Hematopoietic multipotent progenitor cell treated with erythropoietin and hydrocortisone succinate and interleukin-3 and kit ligand, for 8 days (in vitro differentiated cells): ENCODE measurements at places on chromosomes 5 and 9.

DNA sequence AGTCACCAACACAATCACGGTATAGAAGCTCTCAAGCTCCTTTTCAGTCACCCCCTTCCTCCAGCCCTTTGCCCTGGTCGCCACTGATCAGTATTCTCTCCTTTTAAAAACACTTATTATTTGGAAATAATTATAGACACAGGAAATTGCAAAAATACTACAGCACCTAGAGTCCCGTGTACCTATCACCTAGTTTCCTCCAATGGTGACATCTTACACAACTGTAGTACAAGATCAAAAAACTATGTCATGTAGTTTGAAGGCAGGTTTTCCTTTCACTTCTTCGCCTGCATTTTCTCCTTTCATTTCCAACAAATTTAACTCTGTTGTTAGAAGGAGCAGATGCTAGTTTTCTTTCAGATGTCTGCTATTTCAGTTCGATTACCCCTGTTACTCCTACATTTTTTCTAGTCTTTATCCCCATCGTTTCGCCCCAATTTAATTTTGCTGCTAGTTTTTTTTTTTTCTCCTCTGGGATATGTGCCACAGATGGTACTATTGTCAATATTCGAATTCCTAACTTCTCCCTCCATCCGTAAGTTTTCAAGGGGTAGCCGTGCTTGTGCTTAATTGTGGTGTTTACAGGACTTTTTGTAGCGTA is 612 bp upstream of the ATG10 start:
- DNase-seq = peak; percentile 52

DNA sequence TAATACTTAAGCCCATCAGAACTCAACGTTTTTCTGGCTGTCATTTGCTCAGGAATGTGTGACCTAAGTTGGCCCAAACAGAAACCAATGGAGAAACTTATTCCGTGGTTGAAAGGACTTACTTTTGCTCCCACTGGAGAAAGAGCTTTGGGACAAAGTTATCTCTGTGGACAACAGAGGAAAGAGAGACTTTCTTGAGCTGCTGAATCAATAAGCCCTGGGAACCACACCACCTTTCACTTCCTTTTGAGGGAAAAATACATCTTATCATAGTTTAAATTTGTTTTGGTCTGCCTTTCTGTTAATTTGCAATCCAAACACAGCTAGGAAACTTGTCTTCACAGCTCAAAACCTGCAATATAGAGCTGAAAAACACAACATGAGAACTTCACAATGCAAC is 62.8 kb upstream of the VCAN start:
- DNase-seq = no peak

- DNase-seq = no peak
Measured at GRCh38 chr5:135587721-135588663, 9.2 kb upstream of the CXCL14 start.

DNA sequence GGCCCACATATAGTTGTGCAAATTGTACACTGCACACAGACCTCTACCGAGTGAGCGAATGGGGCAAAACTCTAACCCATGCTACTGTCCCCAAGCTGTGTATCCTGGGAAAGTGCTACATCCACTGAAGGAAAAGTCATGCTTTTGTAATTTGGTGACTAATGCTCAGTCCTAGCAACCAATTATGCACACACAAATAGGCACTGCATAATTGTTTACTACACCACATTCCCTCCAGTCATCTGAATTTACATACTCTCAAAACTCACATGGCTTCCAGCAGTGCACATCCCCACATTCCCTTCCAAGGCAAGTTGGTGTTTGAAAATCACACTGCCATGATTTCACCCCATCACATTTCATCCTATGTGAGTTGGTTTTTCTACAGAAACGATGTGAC is 125.9 kb upstream of the OSMR start:
- no peak for DNase-seq

- peak; percentile 94 for DNase-seq
Measured at GRCh38 chr9:133335924-133336811, at the start of gene SURF6. SURF6 (minus strand) TSS chr9:133336188; CDS start chr9:133336132, 56 bp downstream.

DNA sequence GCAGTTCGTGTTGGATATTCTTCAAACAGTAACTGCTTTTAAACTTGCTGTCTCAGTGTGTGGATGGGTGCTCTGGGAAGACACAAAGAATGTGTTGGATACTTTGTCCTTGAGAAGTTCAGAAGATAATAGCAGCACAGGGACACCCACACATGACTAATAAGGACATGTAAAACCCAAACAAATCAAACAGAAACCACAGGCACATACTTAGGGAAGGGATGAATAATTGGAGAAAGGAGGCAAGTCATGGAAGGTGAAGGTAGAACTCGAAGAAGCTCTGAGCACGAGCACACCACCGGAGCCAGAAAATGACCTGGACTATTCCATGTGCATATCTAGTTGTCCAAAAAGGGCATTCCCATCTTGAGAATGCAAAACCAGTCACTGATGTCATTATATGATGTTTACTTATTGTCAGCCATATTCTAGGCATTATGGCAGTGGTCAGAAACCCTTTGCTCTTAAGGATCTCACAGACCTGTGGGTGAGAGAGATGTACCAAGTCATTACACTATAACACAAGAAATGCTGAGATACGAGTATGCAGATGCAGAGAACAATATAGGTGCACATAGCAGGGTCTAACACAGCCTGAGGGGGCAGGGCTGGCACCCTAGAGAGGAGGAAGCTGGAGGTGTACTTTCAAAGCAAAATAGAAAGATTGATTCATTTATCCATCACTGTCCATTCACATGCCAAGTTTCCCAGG is 152.9 kb downstream of the PIK3R1 start:
- DNase-seq = no peak

DNA sequence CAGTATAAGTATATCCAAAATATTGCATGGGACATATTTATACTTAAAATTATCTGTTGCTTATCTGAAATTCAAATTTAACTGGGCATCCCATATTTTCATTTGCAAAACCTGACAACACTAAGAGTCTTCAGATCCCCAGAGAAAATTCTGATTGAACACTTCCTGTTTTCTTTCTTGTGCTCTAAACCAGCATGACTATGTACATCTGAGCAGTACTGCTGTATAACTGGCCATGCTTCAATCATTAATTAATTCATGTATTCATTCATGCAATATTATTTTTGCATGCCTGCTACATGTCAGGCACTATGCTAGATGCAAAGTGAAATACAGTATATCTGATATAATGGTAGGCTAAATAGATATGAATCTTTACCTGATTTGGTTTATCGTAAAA is 461.2 kb downstream of the TLR4 start:
- no peak for DNase-seq

GRCh38 chr9:32394381-32395049 is 10.1 kb downstream of the ACO1 start:
- DNase-seq = no peak

GRCh38 chr9:98873951-98874371 is 66.5 kb downstream of the GALNT12 start:
- no peak for DNase-seq

DNA sequence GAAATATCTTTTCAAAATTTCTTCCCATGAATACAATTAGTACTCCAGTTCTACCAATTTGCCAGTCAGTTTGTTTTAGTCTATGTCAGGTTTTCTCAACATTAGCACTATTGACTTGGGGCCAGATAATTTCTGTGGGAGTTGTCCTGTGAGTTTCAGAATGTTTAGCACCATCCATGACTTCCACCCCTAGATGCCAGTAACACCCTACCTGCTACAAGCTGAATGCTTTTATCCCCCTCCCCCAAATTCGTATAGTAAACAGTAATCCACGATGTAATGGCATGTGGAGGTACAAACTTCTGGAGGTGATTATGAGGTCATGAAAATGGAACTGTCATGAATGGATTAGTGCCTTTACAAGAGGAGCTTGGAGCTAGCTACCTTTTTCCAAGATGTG is 420.0 kb downstream of the CDH18 start:
- no peak for DNase-seq
